Fibroblast of pulmonary artery (primary cell): ENCODE measurements at places on chromosomes 16 and 17.

DNA sequence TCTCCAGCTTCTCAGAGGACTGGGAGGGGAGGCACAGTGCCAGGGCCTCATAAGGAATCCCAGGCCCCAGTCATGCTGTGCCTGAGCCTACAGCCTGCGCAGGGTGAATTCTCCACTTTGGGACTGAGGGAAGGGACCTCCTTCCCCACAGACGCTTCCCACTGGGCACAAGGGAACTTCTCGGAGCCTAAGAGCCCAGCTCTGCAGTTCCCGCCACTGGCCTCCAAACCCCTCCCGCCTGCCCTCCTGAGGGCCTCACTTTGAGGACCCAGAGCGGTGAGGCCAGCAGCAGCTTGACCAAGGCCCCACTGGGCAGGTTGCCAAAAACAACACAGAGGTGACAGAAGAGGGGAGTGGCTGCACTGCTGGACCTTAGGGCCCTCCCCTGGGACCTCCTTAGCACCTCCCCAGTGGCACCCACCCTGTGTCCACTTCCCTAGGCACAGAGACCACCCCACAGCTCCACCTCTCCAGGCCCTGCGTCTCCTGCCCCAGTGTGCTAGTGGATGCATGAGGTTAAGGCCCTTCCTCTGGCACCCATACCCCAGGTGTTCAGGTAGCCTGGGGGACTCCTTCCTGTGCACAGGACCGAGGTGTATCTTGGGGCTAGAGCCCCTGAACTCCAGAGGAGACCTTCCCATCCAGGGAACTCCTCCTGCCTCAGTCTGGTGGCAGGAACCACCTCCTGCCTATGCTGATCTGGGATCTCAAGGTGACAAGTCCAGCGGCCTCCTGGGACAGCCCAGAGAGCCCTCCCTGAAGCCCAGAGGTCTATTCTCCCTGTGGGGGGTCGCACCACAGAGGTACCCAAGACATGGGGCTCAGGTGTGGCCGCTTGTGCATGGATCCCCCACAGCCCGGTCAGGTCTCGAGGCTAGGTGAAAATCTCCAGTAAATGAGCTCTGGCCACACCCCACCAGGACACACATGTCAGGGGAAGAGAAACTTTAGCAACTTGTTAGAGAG lies 3.4 kb downstream of the CASKIN2 start:
- DNase-seq, result no peak

GRCh38 chr16:89324056-89325010 lies 106.8 kb downstream of the ZNF778 start:
- peak; percentile 65 for DNase-seq

DNA sequence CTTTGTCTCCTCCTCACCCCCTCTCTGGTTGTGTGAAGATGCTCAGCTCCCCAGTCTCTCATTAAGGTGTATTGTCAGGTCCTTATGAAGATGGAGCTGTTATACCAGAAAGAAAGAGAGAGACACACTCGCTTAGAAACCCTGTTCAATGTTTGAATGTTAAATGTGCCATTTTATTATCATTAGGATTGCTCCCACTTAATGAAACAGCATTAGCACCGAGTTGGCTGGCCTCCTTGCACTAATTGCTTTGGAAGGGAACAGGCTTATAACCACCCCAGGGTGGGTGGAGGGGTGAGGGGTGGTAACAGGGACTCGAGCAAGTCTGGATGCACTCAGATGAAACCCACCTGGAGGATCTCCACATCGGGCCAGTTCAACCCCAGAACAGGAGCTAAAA lies 14.4 kb downstream of the PIPOX start:
- no peak for DNase-seq

GRCh38 chr16:57753448-57754353 lies 18.1 kb downstream of the KATNB1 start:
- DNase-seq, result no peak

DNA sequence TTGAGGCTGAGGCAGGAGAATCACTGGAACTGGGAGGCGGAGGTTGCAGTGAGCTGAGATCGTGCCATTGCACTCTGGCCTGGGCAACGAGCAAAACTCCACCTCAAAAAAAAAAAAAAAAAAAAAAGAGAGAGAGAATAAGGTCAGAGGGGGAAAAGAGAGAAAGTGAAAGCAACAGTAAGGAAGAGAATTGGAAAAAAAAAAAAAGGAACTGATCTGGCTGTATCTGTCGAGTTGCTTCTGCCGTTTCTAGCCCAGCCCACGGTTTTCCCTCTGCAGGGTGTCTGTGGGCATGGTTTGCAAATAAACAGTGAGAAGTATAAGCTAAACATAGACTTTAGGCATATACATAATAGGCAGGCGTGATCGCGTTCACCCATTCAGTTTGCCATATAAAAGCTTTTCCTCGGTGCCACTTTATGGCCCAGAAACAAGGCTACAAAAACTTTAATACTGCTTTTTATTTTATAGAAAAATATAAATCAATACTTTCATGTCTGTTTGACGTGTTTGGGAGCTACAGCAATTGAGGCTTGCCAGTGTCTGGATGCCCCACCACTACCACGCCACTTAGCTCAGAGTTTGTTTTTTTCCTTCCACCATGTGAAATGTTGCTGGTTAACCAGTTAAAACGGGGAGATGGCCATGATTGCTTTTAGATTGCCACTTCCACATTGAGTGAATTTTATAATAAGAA lies 436.7 kb downstream of the MAF start:
- DNase-seq, result no peak

GRCh38 chr16:58160855-58161254 lies 31.7 kb upstream of the CFAP20 start:
- no peak for DNase-seq

- DNase-seq, result no peak
Measured at GRCh38 chr17:70901870-70902269, 732.5 kb downstream of the KCNJ2 start.

DNA sequence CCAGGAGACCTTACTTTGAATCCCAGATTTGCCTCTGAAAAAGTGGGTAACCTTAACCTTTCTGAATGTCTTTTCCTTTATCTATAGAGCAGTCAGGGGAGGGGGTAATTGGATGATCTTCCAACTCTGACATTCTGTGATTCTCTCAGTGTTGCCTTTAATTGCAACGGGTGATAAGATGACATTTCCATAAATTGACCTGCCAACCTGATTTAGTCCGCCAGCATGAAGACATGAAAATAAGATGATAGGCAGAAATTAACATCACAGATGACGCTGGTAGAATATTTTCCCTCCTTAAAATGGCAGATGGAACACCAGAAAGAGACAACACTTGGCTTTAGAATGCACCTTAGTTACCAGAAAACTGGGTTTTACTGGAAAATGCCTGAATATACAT lies 72.6 kb downstream of the VAT1L start:
- no peak for DNase-seq

- peak; percentile 32 for DNase-seq
Measured at GRCh38 chr16:1960665-1961630, 1.6 kb downstream of the NDUFB10 start.

DNA sequence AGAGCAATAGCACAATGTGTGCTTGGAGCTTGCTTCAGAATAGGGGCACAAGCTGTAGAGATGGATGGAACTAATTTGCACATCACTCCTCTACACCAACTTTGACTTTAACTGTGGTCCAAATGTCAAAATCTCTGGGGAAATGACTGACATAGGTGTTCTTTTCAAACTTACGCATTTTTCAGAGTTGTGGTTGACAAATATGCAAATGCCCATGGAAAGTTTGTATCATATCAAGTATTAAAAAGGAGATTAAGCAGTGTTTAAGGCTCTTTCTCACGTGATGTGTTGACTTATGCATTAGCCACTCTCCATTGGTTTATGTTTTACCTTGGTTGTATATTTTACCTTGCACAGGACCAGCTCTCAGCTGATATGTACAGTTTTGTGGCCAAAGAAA lies 77.1 kb downstream of the ELAC2 start:
- no peak for DNase-seq

- no peak for DNase-seq
Measured at GRCh38 chr17:52156576-52157570, 1.6 kb downstream of the CA10 start.

DNA sequence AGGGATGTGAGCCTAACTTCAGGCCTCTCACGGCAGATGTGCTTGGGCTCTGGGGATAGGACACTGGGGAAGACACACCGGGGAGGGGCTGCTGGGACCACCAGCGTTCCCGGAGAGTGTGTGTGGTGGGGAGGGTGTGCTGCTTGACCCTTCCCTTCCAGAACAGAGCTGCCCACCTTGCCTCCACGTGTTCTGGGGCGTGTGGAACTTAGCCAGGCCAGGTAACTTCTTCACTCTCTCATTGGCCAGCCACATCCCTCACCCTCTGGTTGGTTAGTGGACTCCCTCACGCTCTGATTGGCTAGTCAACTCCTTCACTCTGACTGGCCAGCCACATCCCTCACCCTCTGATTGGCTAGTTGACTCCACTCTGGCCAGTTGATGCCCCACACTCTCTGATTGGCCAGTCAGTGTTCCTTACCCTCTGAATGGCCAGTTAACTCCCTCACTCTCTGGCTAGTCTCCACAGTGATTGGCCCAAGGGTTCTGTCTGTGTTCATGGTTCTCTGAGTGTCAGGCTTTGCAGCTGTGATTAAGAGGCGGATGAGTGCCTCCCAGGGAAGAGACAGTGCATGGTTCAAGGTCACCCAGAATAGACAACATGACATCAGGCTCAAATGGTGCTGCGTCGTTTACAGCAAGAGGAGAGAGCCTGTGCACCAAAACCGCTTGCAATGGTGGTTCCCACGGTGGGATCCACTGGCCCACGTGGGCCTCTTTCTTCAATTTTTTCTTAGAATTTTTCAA lies 10.0 kb downstream of the TMEM235 start:
- DNase-seq, result peak; percentile 59
